ENCODE measurements at places on chromosomes 11 and 22.
A peak's percentile ranks its signal among the peaks of the same experiment; 100 is the strongest.

- DNase-seq, result peak; percentile 54
Measured at GRCh38 chr11:17389211-17389956, 925 bp upstream of the KCNJ11 start.

DNA sequence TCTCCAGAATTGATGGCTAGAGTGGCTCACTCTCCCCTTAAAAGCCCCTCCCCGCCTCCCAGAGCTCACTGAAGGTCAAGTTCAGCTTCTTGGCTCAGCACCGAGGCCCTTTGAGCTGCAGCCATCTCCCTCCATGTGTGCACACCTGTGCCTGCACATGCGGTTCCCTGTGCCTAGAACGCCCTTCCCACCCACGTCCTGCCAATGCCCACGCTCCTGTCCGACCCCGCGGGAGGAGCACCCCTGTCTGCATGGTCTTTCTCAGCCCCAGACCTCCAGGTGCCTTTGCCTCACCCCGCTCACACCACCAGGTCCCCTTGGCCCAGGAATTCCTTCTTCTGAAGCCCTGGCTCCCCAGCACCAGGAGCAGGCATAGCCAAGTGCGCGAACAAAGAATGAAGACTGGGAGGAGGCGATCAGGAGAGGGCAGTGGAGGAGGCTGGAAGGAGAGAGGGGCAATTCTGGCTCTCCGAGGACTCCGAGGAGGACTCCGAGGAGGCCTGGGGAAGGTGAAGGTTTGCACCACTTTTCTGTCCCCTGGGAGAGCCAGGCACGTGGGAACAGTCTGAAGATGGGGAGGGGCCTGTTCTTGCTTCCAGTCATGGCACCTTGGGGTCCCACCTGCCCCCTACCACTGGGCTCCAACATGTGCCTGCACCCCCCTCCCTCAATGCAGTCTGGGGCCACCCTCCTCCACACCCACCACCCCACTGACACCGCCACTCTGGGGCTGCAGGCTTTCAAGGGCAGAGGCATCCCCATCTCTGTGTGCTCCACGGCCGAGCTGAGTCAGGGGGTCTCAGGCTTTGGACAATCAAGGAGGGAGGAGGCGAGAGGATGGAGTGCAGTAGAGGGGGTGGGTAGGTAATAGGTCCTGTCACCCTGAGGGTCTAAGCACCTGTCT is 17.7 kb downstream of the IGF2 start:
- DNase-seq, result no peak

DNA sequence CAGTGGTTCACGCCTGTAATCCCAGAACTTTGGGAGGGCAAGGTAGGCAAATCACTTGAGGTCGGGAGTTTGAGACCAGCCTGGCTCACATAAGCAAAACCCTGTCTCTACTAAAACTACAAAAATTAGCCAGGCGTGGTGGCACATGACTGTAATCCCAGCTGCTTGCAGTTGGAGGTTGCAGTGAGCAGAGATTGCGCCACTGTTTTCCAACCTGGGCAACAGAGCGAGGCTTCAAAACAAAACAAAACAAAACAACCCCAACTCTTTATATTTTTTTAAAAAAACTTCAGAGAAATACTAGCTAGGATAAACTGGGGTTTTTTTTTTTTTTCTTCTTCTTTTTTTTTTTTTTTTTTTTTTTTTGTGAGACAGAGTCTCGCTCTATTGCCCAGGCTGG is 31.8 kb upstream of the RAPSN start:
- DNase-seq, result no peak

DNA sequence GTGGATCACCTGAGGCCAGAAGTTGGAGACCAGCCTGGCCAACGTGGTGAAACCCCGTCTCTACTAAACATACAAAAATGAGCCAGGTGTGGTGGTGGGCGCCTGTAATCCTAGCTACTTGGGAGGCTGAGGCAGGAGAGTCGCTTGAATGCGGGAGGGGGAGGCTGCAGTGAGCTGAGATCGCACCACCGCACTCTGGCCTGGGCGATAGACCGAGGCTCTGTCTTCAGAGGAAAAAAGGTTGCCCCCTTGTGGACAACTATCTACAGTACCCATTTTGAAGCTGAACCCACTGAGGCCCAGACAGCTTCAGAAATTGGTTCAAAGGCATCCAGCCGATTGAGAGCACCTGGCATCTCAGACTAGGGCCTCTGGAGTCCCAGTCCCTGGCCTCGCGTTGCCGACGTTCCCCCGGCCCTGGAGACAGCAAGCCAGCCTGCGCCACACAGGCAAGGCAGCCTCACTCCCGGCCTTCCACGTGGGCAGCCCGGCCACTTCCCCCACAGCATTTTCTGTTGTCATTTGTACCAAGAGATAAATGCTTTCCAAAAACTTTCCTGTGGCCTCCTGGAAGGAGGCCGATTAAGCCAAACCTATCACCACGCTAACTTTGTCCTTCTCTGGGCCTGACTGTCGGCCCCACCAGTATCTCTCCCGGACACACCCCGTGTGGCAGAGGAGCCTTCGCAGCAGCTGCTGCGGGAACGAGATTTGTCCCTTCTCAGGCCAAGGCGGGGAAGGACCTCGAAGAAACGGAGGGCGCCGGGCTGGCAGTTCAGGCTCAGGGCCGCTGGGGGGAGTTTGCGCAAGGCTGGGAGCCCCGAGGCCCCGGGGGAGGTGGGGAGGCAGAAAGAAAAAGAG is 82.8 kb downstream of the FLI1 start:
- no peak for DNase-seq

DNA sequence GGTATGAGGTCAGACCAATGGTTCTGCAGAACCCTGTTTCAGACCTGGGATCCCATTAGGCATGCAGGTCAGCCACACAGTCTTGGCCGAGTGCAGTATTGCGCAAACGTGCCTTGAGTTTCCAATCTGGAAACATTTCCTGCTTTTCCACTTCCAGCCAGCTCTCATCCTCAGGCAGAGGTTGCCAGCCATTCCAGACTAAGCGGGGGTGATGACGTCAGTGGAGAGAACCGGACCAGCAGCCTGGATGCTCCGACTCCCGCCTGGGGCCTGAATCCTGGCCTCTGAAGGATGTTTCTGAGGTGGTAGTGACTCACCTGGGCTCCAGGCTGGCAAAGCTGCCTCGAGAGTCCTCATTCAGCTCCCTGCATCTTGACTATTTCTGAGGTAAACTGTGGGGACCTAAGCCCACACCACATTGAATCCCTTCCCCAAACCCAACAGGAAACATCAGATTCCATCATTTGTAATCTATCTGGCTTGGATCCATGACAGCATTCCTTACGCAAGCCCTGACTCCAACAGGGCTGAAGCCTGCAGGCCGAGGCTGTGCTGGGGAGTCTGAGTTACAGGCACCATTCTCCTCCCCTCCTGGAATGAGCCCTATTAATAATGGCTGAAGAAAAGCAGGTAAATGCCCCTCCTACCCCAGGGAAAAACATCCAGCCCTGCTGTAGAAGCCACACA is 83.0 kb downstream of the ABTB2 start:
- peak; percentile 98 for DNase-seq

GRCh38 chr22:21041937-21042336 is 3.8 kb upstream of the LRRC74B start:
- DNase-seq, result peak; percentile 60

DNA sequence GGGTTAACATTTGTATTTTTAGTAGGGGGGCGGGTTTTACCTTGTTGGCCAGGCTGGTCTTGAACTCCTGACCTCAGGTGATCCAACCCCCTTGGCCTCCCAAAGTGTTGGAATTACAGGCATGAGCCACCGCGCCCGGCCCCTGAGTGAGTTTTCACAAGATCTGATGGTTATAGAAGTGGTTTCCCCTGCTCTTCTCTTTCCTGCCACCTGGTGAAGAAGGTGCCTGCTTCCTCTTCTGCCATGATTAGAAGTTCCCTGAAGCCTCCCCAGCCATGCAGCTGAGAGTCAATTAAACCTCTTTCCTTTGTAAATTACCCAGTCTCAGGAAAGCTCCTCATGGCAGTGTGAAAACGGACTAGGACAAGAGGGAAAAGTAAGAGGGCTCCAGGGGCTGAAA is 259.1 kb upstream of the PLET1 start:
- no peak for DNase-seq

DNA sequence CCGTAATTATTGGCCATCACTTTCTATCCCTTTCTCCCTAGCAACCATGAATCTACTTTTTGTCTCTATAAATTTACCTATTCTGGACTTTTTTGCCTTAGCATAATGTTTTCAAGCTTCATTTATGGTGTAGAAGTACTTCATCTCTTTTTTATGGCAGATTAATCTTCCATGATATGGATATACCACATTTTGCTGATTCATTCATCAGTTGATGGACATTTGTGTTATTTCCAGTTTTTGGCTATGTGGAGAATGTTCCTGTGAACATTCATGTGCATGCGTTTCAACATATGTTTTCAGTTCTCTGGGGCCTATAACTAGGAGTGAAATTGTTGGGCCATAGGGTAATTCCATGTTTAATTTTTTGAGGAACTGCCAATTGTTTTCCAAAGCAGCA is 12.8 kb downstream of the CAPN1 start:
- no peak for DNase-seq

DNA sequence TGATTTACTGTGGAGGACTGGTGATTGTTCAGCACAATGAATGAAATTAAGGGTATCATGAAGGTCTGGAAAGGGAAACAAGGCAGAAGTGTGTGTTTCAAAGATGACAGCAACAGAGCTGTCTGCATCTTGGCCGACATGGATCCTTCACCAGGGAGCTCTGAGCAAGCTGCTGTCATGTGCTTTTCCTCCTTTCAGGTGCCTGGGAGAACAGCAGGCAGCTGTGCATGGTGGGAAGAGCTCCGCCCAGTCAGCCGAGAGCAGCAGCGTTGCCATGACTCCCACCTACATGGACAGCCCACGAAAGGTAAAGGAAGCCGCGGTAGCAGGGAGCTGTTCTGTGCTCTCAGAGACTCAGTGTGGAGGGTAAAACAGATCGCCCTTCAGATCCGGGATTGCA is 87.1 kb upstream of the YWHAH start:
- DNase-seq, result peak; percentile 46

DNA sequence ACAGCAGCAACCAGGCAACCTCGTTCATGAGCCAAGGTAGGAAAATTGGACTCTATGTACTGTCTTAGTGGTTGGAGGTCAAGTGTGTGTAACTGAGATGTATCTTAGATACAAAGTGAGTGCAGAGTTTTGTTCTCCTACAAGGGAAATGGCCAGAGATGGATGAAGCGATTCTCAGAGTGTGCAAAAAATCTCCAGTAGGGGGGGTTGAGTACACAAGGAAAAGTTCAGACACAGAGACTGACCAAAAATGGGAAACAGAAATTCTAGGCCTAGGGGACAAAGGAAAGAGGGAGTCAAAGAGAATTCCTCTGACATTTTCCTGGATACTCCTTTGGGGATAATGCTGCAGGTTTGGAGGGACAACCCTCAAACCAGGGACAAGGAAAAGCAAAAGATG is 38.2 kb upstream of the OR5AK2 start:
- DNase-seq, result no peak

DNA sequence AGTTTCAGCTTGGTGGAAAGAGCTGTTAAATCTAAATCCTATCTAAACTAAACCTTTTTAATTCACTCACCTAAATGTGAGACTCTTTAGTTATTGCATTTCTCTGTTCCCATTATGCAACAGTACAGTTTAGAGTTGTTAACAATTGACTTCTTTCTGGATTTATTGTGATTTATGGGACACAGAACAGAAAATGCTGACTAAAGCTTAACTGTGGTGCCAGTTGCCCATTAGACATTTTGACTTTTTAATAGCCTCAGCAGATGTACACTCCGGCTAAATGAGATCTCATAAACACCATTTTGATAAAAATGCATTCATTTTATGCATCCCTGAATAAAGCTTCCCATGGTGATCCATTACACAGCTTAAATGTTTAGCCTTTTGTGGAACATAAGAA is 356.6 kb downstream of the CASP12 start:
- DNase-seq, result no peak

GRCh38 chr22:16955081-16955480 is 52.9 kb downstream of the GAB4 start:
- no peak for DNase-seq

DNA sequence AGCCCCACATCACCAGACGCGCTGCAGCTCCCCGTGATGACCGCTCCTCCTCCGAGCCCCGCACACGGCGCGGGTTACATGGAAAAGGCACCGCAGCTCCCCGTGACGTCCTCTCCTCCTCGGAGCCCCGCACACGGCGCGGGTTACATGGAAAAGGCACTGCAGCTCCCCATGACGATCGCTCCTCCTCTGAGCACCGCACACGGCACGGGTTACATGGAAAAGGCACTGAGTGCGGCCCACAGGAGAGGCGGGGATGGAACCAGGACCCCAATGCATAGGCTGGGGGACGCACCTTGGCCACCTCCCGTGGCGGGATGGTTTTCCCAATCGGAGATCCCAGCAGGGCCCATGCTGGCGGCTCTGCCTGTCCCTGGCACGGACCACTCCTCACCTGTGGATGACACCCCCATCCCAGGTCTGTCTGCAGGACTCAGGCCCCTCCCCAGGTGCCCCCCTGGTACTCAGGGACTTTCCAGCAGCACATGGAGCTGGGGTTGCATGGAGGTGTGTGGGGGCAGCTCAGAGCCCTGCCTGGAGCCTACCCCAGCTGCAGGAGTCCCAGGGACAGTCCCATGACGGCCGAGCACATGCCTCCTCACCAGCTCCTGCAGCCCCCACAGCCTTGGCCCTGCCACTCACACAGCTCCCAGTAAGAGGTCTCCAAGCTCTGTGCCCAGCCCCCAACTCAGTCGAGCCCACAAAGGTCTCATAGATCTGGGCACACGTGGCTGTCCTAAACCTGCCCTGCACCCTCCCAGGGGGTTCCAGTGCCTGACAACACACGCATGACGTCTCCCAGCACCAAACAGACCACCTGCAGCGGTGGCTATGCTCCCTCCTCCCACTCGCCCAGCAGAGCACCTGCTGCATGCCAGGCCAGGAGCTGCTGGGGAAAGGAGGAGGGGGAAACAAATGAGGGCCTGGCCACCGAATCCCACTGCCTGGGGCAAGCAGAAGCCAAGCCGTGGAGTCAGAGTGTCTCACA is 166.6 kb downstream of the BRD1 start:
- DNase-seq, result no peak

GRCh38 chr11:111173221-111173620 is 72.3 kb upstream of the POU2AF2 start:
- DNase-seq, result peak; percentile 32

GRCh38 chr11:44357711-44358110 is 47.8 kb upstream of the ALX4 start:
- no peak for DNase-seq
